Putamen (tissue), 1 donor: ENCODE measurements at places on chromosomes 7 and 10.

GRCh38 chr7:120421151-120421651 lies 148.2 kb downstream of the KCND2 start:
- DNase-seq = no peak

- DNase-seq = no peak
Measured at GRCh38 chr7:36214608-36215456, 61.8 kb downstream of the EEPD1 start.

GRCh38 chr7:97871659-97872024 lies 566 bp downstream of the ASNS start:
- peak; percentile 9 for DNase-seq

- DNase-seq = no peak
Measured at GRCh38 chr7:101975046-101975445, 157.6 kb downstream of the CUX1 start.

- no peak for DNase-seq
Measured at GRCh38 chr7:51350546-51350896, 33.9 kb upstream of the COBL start.

DNA sequence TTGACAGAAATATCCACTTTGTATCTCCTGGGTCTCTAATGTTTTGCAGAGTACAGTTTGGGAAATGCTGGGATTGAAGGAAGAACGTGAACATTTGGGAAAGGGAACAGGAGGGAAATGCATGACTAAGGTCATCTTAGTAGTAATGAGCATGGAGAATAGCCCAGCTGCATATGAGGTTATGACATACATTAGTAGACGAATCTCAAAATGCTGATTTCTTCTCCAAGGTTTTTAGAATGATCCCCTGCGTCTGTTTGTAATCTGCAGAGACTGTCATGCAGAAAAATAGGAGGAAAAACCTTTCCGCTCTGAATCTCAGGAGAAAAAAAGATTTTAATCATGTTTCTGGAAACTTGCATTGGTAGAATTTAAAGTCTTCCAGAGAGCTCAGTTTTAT lies 133.6 kb downstream of the PPP1R9A start:
- no peak for DNase-seq

DNA sequence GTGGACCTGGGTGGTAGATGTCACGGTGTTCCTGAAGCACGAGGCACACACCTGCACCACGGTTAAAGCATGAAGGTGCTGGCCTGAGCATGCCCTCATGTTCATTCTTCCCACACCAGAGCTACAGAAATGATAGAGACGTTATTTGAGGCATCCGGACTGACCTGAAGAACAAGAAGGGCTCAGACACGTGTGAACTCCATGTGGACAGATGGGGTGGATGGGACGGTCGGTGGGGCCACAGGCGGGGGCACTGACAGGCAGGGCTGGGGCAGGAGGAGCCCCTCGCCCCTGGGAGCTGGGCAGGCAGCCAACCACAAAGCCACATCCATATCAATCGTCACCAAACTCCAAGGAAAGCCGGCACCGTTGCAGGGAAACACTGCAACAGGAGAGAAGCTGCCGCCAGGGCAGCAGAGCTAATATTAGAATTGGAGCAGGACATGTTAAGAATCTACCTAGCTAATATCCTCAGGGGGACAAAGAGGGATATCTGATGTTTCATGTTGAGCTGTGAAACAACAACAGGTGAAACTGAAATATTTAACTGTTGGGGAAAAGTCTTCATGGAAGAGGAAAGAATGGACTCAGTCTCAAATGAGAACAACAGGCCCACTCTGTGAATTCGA lies 37.8 kb upstream of the DIP2C start:
- DNase-seq = no peak

- no peak for DNase-seq
Measured at GRCh38 chr7:88233828-88234227, 14.0 kb upstream of the SRI start.

DNA sequence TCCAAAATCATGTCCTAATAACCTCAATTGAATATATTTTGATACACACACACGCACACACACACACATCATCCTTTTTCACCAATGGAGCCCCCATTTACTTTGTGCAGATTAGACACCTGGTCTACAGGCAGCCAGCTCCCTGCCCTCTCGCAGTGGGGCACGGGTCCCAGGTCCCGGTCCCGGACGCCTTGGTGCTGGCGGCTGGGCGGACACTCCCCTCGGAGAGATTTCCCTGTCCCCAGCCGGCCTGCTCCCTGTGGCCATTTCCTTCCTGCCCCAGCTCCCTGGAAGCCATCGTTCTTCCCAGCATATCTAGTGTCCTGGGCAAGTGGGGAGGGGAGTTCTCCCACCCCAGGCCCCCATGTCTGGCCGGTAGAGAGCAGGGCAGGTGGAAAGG lies 14.6 kb downstream of the DPY19L1 start:
- DNase-seq = no peak

GRCh38 chr7:148336411-148336810 lies 254.2 kb upstream of the C7orf33 start:
- DNase-seq = no peak

DNA sequence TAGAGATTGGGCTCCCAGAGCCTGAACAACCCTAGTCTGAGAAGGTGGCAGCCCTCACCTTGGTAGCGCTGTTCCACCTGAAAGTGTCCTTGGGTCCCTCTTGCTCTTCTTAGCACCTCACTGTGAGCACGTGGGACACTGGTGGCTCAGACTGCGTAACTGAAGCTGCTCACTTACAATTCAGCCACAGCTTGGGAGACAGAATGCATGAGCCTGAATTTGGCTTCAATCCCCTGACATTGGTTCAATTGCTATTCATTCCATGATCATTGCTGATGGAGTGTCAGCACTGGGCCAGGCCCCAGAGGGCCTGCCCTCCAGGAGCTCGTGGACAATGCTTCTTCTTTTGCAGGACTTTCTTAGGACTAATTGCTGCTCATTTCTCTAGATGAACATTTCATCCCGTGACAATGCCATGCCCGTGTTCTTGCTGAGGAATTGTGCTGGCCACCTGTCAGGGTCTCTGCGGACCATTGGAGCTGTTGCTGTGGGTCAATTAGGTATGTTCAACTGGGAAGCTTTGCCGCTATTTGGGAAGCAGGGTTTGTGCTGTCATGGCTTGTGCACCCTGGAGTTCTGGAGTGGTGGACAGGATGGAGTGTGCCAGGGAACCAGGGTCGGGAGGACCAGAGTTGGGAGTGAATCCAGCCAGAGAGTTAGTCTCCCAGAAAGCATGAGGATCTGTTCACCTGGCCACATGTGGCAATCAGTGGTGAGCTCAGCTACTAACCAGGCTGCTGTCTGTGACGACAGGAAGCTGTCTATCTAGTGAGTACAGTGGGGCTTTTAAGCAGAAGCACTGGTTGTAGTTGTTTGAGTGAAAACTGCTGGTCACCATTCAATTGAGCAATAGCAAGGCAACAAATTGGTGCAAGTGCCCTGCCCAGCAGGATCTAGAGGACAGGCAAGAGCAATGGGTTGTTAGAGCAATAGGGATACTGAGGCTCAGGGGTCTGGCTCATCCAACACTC lies 105.1 kb downstream of the WDFY4 start:
- no peak for DNase-seq

DNA sequence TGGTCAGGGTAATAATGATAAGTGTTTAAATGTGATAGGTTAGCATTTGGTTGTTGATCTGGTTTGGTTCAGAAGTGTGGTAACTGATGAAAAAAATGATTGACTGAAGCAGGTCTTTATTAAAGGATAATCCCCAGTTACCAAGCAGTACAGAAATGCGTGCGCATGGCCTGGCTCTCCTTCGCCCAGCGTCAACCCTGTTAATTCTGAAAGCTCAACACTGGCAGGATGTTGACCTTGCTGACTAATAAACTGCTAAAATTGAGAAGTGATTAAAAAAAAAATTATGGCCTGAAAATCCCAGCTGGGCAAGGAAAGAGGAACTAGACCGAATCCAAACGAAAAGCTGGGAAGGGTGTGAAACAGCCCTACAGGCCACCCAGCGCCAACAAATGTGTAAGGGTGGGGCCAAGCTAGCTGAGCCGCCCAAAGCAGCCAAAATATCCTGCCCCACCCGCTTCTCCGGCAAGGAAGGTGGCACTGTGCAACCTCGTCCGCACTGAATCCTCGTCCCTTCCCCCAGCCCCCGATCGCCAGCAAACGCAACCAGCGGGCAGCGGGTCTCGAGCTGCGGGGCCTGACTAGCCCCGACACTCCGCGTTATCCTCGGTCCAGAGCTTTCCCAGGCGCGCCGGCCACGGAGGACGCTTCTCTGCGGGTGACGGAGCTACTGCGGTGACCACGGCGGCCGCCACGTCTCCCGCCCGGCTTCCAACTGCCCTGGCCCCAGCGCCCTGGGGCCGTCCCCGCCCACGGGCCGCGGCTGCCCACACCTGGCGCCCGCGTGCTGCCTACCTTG lies 561 bp downstream of the SHTN1 start:
- DNase-seq = peak; percentile 70
